ENCODE measurements at places on chromosomes 5 and 9.

- no peak for DNase-seq
These were observed 2.5 kb upstream of the NEK6 start for GRCh38 chr9:124255222-124255621.

GRCh38 chr5:16740066-16740810 is 123.4 kb upstream of the RETREG1 start:
- DNase-seq, result no peak

DNA sequence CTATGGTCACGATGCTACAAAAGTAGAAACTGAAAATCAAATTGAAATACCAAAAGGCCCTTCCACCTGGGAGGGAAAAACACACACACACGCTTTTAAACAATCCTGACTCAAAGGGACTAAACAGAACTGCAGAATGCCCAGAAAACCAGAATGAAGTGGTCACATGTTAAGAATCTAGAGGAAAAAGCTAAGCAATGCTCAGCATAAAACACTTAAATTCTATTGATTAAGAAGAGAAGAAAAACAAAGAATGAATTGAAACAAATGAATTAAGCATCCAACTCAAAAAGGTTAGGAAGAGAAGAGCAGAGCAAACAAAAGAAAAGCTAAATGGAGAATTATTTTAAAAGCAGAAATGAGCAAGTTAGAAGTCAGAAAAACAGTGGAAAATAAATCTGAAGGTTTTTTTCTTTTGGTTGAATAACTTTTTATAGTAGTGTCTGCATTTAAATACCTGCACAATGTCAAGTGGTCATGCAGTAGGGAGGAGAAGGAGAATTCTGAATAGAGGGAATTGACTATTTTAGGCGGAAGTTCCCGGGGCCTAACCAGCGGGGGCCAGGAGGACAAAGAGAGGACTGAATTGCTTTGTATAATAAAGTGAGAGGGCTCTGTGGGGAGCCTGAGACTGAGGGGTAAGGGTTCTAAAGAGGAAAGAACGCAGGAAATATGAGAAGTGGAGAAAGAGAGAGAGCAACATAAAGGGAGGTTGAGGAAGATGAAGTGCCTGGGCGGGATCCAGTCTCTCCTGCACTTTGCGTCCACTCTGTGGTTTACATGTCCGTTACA is 146.8 kb downstream of the ATPSCKMT start:
- DNase-seq, result no peak

- DNase-seq, result no peak
These were observed 8.0 kb downstream of the MTAP start for GRCh38 chr9:21810388-21810787.

DNA sequence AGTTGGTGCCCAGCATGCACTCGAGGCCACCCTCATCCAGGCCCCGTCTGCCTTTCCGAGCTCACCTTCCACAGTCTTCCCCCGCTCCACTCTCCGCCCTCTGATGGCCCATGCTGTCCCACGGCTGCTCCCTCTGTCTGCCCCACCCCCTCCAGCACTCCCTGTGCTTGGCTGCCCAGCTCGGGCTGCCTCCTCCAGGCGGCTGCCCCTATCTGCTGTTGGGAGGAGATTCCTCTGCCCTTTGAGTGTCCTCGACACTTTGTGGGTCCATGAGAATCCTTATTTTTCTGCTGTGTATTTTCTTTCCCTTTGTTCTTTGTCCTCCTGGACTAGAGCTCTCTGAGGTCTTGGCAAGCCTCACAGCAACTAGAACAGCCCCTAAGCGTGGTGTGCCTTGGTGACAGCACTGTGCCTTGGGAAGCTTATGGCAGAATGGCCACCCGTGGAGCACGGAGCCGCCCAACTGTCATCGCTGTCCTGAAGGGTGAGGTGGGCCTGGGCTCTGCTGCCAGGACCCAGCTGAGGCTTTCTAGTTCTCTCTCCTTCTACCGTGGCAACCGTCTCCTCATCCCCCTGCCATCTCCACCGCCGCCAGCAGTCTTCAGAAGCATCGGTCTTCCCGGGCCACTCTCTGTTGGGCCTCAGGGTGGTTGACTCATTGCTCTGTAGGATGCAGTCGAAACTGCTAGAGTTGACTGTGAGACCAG is 5.2 kb downstream of the NTMT1 start:
- DNase-seq, result no peak
